Urinary bladder (tissue), 4 donors: ENCODE measurements at places on chromosomes 16 and 17. TPM values are rescaled to one million over a fixed set of nuclear protein-coding genes. Genes with fewer than 3 reads are reported as not detected.

DNA sequence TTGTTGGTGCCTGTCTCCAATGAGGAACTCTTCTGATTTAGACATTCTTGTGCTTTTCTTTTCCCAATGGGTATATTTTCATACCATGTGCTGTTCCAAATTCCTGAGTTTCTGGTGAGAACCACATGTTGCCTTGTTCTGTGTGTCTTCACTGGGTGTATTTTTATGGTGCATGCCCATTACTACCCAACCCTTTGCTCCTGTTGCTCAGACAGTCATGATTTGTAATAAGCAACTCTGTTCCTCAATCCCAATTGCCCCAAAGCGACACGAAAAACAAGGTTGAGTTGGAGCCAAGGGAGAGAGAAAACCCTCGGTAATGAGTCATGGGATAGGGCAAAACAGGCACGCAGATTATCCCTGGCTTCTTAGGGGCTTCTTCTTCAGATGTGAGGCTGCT is 101.8 kb downstream of the ABCA8 start:
- no peak for DNase-seq

CMTM1 gene
- total RNA-seq = 3.1 TPM

GRCh38 chr17:48559840-48560817 is 15.2 kb upstream of the HOXB2 start:
- DNase-seq = no peak

GRCh38 chr16:74667255-74667700 is 601 bp upstream of the RFWD3 start:
- peak; percentile 1 for DNase-seq

GRCh38 chr16:88888461-88889387 is 22.3 kb upstream of the PABPN1L start:
- DNase-seq = no peak

OTOA gene
- total RNA-seq = 0.42 TPM

DNA sequence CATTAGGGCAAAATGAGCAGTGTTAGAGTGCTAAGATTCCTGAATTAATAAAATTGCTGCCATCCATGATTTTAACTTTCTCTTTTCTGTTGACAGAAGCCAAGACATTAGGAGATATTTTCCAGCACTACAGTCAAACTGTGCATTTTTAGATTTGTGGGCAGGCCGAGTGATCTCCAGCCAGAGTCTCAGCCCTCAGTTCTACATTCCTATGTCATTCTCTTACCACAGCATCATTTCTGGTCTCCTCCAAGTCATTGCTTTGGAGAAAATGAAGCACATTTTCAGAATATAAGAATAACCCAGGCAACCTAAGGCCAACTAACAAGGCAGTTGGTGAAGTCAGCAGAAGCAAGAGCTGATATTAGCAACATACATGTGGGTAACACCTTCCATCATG is 74.6 kb upstream of the NUDT7 start:
- DNase-seq = no peak

NLRC3 gene
- 1.2 TPM for total RNA-seq

ADAD2 gene
- 0.21 TPM for total RNA-seq

NOG gene
- total RNA-seq = 1.9 TPM

GRCh38 chr16:55736671-55737070 is 80.9 kb downstream of the SLC6A2 start:
- no peak for DNase-seq

DNA sequence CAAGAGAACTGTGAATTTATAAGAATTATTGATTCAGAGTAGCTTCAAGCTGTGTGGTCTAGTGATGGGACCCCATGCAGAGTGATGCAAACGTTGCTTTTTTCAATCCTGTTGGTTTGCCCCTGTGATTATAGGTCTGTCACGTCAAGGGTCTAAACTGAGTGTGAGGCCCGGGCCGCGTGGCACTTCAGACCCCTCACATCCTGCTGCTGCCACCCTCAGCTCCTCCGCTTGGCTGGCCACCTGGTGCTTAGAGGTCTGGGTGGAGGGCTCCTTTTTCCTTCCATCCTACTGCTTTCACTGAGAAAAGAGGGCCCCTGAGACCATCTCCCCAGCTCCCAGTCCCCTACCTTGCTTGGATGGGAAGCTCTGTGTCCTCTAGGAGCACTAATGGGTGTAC is 12.0 kb downstream of the MYL4 start:
- DNase-seq = no peak

GRCh38 chr17:2971851-2972250 is 91.6 kb downstream of the OR1D5 start:
- no peak for DNase-seq

- no peak for DNase-seq
These were observed 126.3 kb downstream of the ZFHX3 start for GRCh38 chr16:72921620-72922019.

SMG6 gene
- total RNA-seq = 29.3 TPM
